Stimulated activated CD4-positive, alpha-beta T cell treated with anti-CD3 and anti-CD28 coated beads, Interleukin-2, amount 100 ng/mL, for 4 hours (primary cell): ENCODE measurements at places on chromosomes 4 and X.

DNA sequence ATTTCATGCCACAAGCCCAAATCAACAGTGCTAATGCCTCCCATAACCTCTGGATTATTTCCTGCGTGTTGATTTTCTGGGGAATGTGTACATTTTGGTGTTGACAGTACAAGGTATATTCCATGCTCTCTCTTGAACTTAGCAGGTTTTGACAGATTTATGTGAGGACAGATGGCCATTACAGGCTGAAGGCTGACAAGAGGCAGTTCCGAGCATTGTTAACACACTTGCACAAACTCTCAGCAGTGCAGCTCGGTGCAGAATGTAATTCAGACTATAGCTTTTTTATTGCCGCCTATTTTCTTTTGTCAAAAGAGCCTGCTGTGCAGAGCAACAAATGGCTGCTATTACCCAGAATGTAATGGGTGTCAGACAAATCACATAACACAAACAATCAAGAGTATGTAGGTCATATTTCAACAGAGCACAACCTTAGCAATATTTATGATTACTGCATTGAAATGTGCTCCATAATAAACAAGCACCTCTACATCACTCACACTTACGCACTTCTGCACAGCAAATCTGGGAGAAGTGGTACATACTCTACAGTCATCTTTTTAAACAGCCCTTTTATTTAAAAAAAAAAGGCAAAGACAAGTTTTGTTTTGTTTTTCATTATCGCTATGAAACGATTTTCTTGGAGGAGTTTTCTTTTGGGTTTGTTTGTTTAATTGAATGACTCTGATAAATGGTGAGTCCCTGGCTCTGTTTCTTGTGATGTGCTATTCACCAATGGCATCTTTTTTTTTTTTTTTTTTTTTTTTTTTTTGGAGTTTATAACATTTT lies 71.6 kb downstream of the PPARGC1A start:
- no peak for DNase-seq

- no peak for DNase-seq
Measured at GRCh38 chrX:94123062-94123461, 449.1 kb downstream of the FAM133A start.

GRCh38 chr4:39682138-39682537 lies 15.8 kb upstream of the UBE2K start:
- no peak for DNase-seq

- DNase-seq, result no peak
Measured at GRCh38 chrX:41005445-41005992, 79.7 kb upstream of the USP9X start.

DNA sequence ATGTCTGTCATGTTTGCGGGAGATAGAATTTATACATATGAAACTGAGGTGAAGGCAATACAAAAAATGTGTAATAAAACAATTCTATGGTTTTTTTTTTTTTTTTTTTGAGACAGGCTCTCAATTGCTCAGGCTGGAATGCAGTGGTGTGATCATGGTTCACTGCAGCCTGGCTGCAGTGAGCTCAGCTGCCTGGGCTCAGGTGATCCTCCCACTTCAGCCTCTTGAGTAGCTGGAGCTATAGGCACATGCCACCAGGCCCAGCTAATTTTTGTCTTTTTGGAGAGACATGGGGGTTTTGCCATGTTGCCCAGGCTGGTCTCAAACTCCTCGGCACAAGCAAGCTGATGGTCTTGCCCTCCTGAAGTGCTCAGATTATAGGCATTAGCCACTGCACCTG lies 10.1 kb downstream of the RADX start:
- no peak for DNase-seq
